Activated T-cell treated with anti-CD3 and anti-CD28 coated beads for 1 hour (primary cell): ENCODE measurements at places on chromosomes 16 and 17.

DNA sequence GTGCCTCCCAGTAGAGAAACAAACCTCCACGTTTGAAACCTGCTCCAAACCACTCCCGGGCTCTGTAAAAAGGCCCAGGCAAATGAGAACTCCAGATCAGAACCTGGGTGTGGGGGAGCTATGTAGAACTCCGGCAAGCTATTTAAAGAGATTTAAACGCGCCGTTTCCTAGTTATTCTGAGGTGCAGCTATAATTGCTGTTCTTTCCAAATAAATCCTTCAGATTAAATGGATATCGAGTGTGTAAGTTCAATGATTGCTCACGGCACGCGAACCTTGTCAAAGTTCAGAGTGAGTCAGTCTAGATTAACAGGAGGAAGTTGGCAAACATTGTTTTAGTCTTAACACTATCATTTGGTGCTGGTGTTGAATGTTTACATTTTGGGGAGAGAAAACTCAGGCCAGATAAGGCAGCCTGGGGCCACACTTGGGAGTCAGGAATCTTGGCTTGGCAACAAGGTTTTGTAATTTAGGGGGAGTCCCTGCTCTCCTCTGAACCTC, 92.9 kb upstream of the SALL1 start:
- no peak for DNase-seq

DNA sequence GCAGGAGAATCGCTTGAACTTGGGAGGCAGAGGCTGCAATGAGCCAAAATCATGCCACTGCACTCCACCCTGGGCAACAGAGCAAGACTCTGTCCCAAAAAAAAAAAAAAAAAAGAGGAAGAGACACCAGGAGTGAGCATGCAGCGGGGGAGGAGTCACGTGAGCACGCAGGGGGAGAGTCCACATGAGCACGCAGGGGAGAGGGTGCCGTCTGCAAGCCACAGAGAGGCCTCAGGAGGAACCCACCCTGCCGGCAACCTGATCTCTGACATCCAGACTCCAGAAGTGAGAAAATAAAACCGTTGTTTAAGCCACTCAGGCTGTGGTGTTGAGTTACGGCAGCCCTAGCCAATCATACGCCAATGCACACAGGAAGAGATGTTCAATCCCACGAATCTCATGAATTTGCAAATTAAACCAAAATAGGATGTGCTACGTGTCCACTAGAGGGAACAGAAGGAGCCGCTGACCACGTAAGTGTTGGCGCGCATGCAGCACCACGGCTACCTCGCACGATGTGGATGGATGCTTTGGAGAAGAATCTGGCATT, 42.2 kb downstream of the CCDC57 start:
- no peak for DNase-seq

- DNase-seq, result no peak
These were observed 128.0 kb upstream of the C17orf78 start for GRCh38 chr17:37247825-37248224.

GRCh38 chr16:1823821-1824220, 2.8 kb downstream of the HAGH start:
- no peak for DNase-seq

GRCh38 chr17:4899341-4900230, at the start of gene C17orf107:
C17orf107 (plus strand) TSS chr17:4899536; CDS start chr17:4899763, 227 bp downstream.
- peak; percentile 87 for DNase-seq

DNA sequence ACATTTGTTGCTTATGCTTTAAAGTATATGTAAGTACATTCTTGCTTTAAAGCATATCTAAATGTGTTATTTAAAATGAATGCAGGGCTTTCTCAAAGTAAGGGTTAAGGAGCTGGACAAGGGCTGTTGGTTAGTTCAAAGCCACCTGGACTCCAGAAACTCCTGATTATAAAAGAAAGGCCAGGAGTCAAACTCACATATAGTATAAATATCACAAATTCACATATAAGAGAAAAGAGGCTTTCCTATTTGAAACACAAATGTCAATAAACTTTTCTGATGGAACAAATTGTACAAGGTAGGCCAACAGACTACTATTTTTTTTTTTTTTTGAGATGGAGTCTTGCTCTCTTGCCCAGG, 84.5 kb upstream of the CORO6 start:
- no peak for DNase-seq

DNA sequence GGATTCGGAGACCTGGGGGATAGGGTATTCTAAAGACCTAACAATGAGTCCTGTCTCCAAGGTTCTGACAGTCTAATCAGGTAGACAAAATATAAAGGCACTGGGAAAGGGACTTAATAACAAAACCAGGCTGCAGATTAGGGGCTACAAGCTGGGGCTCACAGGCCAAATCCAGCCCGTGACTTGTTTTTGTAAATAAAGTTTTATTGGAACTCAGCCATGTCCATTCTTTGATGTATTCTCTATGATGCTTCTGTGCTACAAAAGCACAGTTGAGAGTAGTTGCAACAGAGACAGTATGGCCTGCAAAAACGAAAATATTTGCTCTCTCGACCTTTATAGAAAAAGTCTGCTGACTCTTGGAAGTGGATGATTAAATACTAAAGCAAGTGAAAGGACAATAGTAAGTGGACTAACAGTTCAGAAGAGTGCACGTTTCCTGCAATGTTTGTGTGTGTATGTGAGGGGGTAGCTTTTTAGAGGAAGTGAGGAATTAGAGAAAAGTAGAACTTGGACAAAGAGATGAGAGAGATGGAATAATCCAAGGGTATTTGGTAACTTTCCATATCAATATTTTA, 115.4 kb upstream of the ZFHX3 start:
- no peak for DNase-seq
